Putamen (tissue), 1 donor: ENCODE measurements at places on chromosomes 7 and 10.

DNA sequence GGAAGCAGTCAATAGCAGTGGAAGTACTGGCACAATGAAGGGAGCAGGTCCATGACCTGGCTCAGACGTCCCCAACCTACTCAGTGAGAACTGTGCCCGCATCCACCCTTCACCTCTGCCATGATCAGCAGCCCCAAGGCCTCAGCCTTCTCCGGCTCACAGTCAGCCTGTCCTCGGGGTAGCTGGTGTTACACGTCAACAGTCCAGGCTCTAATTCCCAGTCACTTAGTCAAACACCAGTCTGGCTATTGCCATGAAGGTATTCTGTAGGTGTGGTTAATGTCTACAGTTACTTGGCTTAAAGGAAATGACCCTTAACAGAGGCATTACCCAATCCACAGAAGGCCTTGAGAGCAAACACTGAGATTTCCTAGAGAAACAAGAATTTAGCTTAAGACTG lies 49.1 kb downstream of the GRB10 start:
- DNase-seq = no peak

GRCh38 chr10:80154978-80155695 lies 22.6 kb downstream of the PLAC9 start:
- DNase-seq = no peak

- no peak for DNase-seq
Measured at GRCh38 chr7:7129381-7129780, 53.0 kb upstream of the C1GALT1 start.

GRCh38 chr7:30722187-30722586 lies 29.7 kb upstream of the INMT start:
- no peak for DNase-seq

DNA sequence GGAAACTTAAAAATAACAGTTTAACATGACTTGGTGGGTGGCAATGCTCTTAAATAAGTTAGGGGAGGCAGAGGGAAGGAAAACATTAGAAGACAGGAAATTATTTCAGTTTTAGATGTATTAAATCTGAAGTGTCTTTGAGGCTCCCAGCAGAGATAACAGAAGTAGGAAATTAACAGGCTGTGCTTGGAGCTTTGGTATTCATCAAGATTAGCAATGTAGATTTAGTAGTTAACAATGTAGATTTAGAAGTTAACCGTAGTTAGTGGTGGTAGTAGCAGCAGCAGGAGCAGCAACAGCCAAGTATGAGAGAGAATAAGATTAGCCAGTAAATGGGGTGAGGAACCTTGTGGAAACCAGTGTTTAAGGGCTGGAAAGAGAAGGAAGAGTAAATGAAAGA lies 48.7 kb upstream of the UBN2 start:
- no peak for DNase-seq

DNA sequence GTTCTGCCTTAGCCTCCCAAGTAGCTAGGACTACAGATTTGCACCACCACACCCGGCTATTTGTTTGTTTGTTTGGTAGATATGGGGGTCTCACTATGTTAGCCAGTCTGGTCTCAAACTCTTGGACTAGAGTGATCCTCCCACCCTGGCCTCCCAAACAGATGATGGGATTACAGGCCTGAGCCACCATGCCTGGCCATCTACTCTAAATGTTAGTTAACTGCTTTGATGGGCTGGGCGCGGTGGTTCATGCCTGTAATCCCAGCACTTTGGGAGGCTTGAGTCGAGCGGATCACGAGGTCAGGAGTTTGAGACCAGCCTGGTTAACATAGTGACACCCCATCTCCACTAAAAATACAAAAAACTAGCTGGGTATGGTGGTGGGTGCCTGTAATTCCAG lies 74.8 kb downstream of the SEPTIN14 start:
- no peak for DNase-seq

DNA sequence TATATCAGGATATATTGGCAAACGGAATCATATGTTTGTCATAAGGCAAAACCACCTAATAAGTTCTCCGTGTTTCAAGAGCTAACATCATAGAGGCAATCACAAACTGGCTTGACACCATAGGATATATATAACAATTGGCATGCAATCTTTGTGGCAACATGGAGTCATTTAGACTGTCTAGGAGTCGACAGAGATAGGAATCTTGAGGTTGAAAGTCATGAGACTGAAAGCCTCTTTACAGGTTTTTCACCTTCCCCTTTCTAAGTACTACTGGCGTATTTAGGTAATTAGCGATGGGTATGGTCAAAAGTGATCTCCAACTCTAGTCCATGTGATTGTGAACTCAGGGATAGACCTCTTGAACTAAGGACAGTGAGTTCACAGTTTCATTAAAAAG lies 63.7 kb downstream of the THSD7A start:
- DNase-seq = no peak

DNA sequence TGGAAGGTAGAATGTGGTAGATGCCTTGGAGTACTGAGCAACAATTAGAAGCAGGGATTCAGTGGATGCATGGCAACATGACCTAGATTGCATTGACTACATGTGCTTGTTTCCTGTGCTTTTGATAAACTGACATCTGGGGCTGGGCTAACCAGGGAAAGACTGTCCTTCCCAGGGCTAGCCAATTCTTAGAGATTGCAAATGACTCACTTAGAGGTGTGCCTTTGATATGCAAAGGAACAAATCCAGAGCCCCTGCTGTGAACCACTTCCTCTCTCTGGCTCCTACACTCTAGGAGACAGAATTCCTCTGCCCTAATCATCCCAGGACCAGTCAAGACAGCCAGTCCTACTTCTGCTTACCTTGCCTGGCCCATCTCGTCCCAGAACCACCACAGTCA lies 651.5 kb downstream of the LRMDA start:
- DNase-seq = no peak

DNA sequence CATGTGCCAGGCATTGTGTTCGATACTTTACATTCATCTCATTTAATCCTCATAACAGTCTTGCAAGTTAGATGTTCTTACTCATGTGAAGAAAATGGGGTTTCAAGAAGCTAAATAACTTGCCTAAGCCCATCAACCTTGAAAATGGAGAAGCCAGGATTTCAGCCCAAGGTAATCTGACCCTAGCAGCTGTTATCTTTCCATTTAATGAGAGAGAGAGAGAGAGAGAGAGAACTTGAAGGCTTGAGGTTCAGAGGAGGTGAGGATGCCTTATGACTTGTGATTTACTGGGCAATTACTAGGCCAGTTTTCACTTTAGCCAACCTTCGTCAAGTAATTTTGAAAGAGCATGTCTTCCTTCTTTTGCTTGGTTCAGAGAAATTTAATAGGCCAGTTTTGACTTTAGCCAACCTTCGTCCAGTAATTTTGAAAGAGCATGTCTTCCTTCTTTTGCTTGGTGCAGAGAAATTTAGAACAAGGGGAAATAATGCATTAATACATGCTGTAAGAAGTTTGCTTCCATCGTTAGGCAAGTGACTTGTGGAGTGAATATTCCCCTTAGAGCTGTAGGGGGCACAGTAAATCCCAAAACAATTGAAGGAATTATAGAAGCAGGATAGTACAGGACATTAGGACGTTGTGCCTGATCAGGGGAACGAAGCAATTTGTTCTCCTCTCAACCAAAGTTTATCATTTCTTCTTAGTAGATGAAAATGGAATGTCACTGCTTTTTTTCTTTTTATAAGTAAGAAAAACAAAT lies 143.0 kb upstream of the BMPER start:
- DNase-seq = no peak

DNA sequence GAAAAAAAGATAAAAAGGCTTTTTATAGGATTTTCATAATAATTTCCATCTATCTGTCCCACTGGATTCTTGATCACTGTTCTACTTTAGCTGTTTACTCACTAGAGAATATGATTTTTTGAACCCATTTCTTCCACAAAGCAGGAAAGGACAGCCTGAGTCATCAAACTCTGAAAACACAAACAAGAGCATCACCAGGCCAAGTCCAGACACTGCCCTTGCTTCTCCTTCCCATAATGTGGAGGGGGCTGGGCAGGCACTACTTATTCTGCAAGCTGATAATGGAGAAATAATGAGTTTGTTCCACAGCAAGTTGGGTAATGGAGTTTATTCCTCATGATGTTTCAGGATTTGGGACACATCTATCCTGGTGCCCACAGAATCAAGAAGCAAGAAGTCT lies 13.0 kb upstream of the KCNIP2 start:
- no peak for DNase-seq

GRCh38 chr7:98079891-98080648 lies 26.6 kb upstream of the LMTK2 start:
- peak; percentile 68 for DNase-seq

DNA sequence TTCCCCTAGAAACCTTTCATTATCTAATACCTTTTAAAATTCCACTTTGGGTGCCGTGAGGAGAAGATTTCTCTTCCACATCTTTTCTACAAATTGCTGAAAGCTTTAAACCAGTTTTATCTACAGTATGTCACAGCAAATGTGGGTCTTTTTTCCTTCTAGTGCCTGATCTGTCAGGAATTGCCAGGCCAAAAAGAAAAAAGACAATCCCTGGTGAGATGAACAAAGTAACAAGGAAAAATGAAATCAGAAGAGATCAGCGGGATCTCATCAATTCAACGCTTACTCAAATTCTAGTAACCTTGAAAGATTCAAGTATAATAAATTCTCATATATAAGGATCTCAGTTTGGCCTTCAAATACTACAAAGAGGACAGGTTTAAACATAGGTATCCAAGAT lies 449.5 kb downstream of the CALN1 start:
- no peak for DNase-seq

GRCh38 chr10:84258034-84258695 lies 13.3 kb downstream of the RGR start:
- DNase-seq = no peak

- no peak for DNase-seq
Measured at GRCh38 chr10:81953420-81953819, 78.4 kb downstream of the NRG3 start.
